ENCODE measurements at places on chromosomes 3 and 15.

- H3K27ac ChIP-seq: no peak overlapping the region
- H3K27me3 ChIP-seq: peaks cover 11% of the 10 kb centered on the region
- H3K4me3 ChIP-seq: no peak overlapping the region
- peaks cover 19% of the 10 kb centered on the region for H3K4me1 ChIP-seq
- DNase-seq: no peak
- H3K36me3 ChIP-seq: no peaks in the 10 kb centered on the region
Observed at GRCh38 chr3:14847613-14848541, 29.1 kb downstream of the FGD5 start.

GRCh38 chr3:9732080-9732739, 675 bp downstream of the BRPF1 start:
- H3K27ac ChIP-seq: peak overlapping the region; percentile 87
- DNase-seq: peak; percentile 29
- peaks cover 2% of the 10 kb centered on the region for H3K36me3 ChIP-seq
- H3K4me1 ChIP-seq: peaks cover 42% of the 10 kb centered on the region
- peak overlapping the region; percentile 97 for H3K4me3 ChIP-seq

GRCh38 chr3:125525153-125525552, 5.2 kb upstream of the SNX4 start:
- no peak overlapping the region for H3K27ac ChIP-seq
- H3K4me3 ChIP-seq: no peak overlapping the region
- H3K36me3 ChIP-seq: peaks cover 4% of the 10 kb centered on the region
- no peak for DNase-seq

DNA sequence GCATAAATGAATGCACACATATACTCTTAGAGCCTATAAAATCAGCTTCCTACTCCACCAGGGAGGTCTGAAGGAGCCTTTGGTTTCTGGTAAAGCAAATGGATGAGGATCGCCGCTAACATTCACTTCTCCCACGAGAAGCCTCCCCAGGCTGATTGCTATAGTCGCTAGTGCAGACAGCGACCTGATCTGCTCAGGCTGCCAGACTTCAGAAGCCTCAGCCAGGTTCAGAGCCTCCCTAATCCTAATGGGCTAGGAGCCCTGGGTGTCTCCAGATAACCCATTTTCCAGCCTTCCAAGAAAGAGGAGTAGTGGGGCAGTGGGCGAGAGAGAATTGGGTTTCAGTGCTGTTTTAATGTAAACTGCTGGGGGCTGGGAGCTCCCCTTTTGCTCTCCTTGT, 35.4 kb downstream of the TPM1 start:
- no peak overlapping the region for H3K27ac ChIP-seq
- H3K27me3 ChIP-seq: peaks cover 55% of the 10 kb centered on the region
- H3K36me3 ChIP-seq: no peaks in the 10 kb centered on the region

DNA sequence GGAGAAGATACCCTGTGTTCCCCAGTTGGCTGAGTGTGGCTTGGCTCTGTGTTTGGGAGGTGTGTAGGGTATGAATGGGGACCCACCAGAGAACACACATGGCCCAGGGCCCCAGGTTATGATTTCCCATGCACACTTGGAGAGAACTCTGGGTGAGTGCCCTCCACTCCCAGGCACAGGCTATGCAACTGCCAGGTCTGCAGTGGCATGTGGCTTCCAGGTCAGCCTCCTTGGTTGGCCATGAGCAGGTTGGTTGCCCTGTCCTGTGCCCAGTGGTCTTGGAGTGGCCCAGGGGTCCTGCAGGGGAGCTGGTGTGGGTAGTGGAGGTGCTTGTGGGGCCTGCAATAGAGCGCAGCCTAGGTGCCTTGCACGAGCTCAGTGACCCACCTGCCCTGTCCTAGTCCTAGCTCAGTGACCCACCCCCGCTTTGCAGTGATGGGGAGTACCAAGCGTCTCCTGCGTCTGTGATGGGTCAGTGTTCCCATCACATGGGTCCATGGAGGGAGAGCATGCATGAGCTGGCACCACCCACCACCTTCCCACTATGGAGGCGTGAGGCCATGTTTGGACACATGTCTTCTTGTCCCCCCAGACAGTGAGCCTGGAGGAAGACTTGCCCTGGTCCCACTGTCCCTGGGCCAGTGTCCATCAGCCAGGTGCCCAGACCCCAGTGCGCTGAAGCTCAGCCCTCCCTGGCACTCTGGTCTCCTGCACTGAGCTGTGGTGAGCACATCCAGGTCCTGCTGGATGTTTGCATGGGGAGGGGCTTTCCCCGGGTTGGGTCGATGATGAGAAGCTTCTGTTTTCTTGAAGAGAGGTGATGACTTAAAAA, 217.3 kb downstream of the SNRPN start:
- H3K4me3 ChIP-seq: no peak overlapping the region
- peak; percentile 7 for DNase-seq
- no peaks in the 10 kb centered on the region for H3K27me3 ChIP-seq
- H3K4me1 ChIP-seq: no peaks in the 10 kb centered on the region
- H3K27ac ChIP-seq: no peak overlapping the region

DNA sequence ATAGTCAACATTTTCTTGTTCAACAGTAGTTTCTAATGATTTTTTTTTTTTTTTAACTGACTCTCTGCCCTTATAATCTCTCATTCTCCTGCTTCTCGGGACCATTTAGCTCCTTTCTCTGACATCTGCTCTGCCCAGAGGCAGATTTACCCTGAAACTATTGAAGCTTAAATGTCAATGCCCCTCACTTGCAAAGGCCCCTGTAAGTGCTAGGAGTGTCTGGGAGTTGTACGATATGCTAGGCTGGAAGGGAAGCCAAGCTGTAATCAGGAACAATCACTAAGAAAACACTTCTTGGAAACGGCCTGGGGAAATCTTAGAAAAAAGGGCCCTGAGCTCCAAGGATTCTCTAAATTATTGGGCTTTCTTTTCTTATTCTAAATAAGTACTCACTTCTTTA, 5.8 kb upstream of the PLOD2 start:
- H3K27ac ChIP-seq: no peak overlapping the region
- peaks cover 32% of the 10 kb centered on the region for H3K27me3 ChIP-seq
- peaks cover 3% of the 10 kb centered on the region for H3K36me3 ChIP-seq

- peaks cover 7% of the 10 kb centered on the region for H3K4me1 ChIP-seq
- peaks cover 54% of the 10 kb centered on the region for H3K27me3 ChIP-seq
- no peak overlapping the region for H3K4me3 ChIP-seq
- no peak overlapping the region for H3K27ac ChIP-seq
Observed at GRCh38 chr15:62880278-62880677, 162.3 kb upstream of the TPM1 start.

DNA sequence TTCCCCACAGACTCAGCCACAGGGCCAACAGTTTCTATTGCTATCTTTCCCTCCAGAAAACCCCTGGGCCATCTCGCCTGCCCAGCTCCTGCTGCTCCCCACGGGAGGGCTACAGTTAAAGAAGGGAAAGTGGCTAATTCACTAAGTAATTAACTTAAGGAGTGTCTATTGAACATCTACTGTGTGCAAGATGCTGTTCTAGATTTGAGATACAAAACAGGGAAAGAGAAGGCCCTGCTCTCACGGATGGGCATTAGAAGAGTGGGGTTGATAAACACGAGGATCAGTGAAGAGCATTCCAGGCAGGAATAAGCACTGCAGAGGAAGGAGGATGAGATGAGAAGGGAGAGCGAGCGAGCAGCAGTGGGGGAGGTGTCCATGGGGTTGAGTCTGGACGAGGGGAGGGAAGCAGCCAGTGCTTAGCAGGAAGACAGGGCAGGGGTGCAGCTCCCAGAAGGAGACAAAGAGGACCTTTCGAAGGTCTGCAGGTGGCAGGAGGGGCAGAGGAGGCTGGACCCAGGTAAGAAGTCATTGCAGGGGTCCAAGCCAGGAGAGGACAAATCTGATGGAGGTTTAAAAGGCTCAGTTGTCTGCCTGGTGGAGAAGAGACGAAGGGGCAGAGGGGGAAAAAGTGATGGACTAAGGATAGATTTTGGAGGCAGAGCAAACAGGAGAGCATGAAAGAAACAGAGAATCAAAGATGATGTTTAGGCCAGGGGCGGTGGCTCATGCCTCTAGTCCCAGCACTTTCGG, 64.7 kb downstream of the KLF15 start:
- no peak for DNase-seq
- no peaks in the 10 kb centered on the region for H3K36me3 ChIP-seq
- H3K4me3 ChIP-seq: no peak overlapping the region
- H3K27me3 ChIP-seq: peaks cover 46% of the 10 kb centered on the region
- H3K4me1 ChIP-seq: peaks cover 2% of the 10 kb centered on the region

- DNase-seq: no peak
- no peaks in the 10 kb centered on the region for H3K27me3 ChIP-seq
- H3K36me3 ChIP-seq: no peaks in the 10 kb centered on the region
- H3K4me1 ChIP-seq: no peaks in the 10 kb centered on the region
- H3K27ac ChIP-seq: no peak overlapping the region
Observed at GRCh38 chr3:25038922-25039321, 389.1 kb upstream of the RARB start.

GRCh38 chr3:127455541-127456450, 134.7 kb downstream of the TPRA1 start:
- peaks cover 10% of the 10 kb centered on the region for H3K4me1 ChIP-seq
- peaks cover 84% of the 10 kb centered on the region for H3K27me3 ChIP-seq
- H3K36me3 ChIP-seq: peaks cover 8% of the 10 kb centered on the region
- no peak overlapping the region for H3K27ac ChIP-seq

GRCh38 chr3:2172561-2173171, 74.0 kb downstream of the CNTN4 start:
- no peak for DNase-seq
- H3K27ac ChIP-seq: no peak overlapping the region
- H3K36me3 ChIP-seq: no peaks in the 10 kb centered on the region
- H3K4me1 ChIP-seq: no peaks in the 10 kb centered on the region
- no peaks in the 10 kb centered on the region for H3K27me3 ChIP-seq
- no peak overlapping the region for H3K4me3 ChIP-seq

GRCh38 chr3:175980486-175981090, 1121.5 kb downstream of the NAALADL2 start:
- no peaks in the 10 kb centered on the region for H3K27me3 ChIP-seq
- H3K27ac ChIP-seq: no peak overlapping the region
- H3K4me1 ChIP-seq: no peaks in the 10 kb centered on the region
- H3K36me3 ChIP-seq: no peaks in the 10 kb centered on the region
- H3K4me3 ChIP-seq: no peak overlapping the region
- no peak for DNase-seq

DNA sequence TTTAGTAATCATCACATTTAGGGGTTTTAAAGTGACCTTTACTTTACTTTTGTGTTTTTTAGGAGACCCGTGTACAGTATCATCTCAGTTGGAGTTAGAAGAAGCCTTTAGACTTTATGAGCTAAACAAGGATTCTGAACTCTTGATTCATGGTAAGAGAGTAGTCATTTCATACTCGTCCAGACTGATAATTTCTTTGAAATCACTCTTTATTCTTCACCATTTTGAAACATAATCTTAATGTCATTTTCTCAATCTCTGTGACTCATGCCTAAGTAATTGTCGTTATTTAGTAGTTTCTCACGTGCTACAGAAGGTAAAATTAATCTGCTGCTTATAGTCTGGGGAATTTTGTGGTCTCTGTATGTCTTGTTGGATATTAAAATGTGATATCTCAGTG, 37.7 kb downstream of the PRKCI start:
- no peak overlapping the region for H3K27ac ChIP-seq
- H3K36me3 ChIP-seq: peaks cover 2% of the 10 kb centered on the region
- peaks cover 19% of the 10 kb centered on the region for H3K4me1 ChIP-seq
- no peak overlapping the region for H3K4me3 ChIP-seq
- DNase-seq: no peak

DNA sequence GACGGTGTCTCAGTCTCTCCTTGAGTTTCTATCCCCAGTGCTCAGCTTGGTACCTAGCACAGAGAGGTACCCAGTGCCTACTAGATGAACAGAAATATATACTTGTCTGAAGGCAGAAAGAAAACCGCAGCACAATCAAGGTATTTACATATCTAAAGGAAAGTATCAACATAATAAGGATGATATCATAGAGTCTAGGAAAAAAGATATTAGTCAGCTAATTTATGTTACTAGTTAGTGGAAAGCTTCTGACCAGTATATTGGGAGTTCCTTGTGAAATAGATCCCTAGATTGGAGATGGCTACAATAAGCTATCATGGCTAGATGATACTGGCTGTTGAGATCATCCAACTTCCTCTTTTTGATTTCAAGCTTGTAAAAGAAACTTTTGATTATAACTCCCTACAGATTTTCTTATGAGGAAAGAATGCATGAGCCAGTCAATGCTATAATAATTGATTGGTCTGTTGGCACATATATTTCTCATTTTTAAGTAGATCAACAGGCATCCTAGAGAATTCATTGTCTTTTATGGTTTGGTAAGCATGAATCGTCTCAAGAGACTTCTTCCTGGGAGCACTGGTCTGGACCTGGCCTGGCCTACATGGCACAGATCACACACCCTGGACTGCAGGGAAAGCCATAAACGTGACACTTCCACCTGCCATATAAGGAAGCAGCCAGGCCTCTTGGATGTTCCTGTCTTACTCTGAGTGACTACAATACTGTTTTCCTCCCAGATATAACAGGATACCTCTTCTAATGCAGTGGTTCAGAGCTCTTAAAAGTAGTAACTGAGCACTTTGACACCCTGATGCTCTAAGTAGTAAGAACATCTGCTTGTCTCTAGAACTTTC, 60.7 kb downstream of the IMPG2 start:
- no peak overlapping the region for H3K27ac ChIP-seq
- no peaks in the 10 kb centered on the region for H3K27me3 ChIP-seq
- peaks cover 15% of the 10 kb centered on the region for H3K36me3 ChIP-seq
- no peaks in the 10 kb centered on the region for H3K4me1 ChIP-seq
- H3K4me3 ChIP-seq: no peak overlapping the region

- DNase-seq: no peak
- no peak overlapping the region for H3K4me3 ChIP-seq
- no peaks in the 10 kb centered on the region for H3K4me1 ChIP-seq
Observed at GRCh38 chr3:9883706-9884554, 3.9 kb upstream of the CIDEC start.

DNA sequence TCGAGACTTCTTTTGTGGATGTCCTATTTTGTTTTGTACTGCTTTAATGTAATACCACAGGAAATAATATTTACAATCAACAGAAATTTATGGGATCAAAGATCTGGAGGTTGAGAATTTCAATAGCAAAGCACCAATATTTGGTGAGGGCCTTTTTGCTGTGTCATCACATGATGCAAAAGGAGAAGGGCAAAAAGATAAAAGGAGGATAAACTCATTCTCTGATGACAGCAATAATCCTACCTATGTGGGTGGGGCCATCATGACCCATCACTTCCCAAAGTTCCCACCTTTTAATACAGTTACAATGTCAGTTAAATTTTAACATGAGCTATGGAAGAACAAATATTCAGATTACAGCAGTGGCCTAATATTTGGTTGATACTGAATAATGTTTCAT, 832.9 kb downstream of the OTOL1 start:
- H3K27ac ChIP-seq: no peak overlapping the region
- H3K27me3 ChIP-seq: no peaks in the 10 kb centered on the region
- no peaks in the 10 kb centered on the region for H3K4me1 ChIP-seq
- DNase-seq: no peak
- H3K36me3 ChIP-seq: no peaks in the 10 kb centered on the region

DNA sequence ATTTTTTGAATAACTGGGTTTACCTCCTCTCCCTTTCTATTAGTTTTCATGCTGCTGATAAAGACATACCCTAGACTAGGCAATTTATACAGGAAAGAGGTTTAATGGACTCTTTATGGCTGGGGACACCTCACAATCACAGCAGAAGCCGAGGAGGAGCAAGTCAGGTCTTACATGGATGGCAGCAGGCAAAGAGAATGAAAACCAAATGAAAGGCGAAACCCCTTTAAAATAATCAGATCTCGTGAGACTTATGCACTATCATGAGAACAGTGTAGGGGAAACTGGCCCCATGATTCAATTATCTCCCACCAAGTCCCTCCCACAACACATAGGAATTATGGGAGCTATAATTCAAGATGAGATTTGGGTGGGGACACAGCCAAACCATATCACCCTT, 2.0 kb upstream of the RSL24D1 start:
- no peak for DNase-seq
- H3K4me1 ChIP-seq: peaks cover 3% of the 10 kb centered on the region
- H3K36me3 ChIP-seq: peaks cover 5% of the 10 kb centered on the region
- no peak overlapping the region for H3K4me3 ChIP-seq
- H3K27me3 ChIP-seq: no peaks in the 10 kb centered on the region
- no peak overlapping the region for H3K27ac ChIP-seq
